ENCODE measurements at places on chromosomes 16 and 17.

DNA sequence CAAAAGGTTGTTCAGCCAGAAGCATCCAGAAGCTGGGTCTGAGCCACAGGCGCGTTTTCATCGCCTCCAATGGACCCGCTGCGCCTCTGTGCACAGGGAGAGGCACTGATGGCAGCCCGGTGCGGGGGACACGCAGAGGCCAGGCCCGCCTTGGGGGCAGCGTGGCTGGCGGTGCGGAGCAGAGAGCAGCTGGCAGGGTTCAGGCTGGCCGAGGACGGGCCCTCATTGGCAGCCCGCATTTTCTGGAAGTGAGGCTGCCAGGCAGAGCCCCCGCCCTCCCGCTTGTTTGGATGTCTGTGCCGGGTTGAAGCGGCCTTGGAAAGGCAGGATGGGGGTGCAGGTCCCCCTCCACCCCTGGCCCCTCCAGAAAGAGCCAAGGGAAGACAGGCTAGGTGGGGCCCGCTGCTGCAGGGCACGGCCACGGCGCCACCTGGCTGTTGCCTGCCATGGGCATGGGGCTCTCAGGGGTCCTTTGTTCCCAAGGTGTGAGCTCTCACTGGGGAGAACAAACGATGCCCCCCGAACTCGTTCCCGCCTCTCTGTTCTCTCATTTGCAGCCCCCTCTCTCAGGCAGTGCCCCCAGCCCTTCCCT is 18.8 kb downstream of the GSE1 start:
- DNase-seq = no peak

DNA sequence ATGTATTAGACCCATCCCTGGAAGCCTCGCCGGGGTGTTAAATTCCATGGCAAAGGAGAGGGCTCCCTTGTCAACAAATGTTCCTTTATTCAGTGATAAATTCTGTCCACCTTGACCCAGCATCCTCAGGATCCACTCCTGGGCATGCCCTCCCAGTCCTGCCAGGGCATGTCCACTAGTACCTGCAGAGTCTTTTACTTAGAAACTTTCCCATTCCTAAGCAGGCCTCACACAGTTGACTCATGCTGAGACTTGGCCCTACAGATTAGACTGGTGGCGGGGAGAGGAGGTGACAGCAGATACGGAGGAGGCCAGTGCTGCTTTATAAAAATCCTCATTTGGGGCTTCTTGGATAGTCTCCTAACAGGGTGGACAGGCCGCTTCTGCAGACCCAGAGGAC is 88.8 kb downstream of the CYLD start:
- DNase-seq = no peak

DNA sequence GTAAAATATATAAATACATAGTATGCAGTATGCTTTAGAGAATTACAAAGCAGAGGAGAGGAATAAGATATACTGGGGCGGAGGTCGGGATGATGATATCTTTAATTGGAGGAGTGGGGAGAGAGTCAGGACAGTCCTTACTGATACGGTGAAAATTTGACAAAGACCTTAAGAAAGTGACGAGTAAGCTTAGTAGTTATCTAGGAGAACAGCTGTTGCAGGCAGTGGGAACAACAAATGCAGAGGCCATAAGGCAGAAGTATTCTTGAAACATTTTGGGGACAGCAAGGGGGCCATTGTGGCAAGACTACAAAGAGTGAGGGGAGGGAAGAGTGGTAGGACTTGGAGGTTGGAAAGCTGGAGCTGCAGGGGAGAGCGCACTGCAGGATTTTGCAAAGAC is 22.3 kb upstream of the CDC6 start:
- no peak for DNase-seq

DNA sequence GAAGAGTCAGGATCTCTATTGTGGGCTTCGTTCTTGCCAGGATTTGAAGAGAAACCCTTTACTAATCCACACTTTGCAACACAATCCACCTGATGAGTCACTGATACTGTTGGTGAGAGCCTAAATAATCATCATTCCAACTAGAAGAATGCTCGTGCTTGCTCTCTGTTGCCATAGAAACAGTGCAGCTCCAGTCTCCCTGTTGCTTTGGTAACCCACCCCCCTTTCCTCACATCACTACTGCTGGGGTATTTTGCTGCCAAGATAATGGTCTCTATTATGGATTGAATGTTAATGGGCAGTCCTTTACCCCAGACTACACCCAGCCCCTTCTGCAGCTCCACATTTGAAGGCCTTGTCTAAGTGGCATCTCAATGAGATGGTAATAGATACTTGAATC is 190.4 kb downstream of the ABCC12 start:
- no peak for DNase-seq
